Astrocyte (in vitro differentiated cells and primary cell): ENCODE measurements at places on chromosomes 2 and 18. TPM values are rescaled to one million over a fixed set of nuclear protein-coding genes. Genes with fewer than 3 reads are reported as not detected.

Gene TUBA4B
- not detected in 2 replicates for total RNA-seq

Gene LRRC30
- total RNA-seq: not detected in 2 replicates

Gene CD302
- total RNA-seq: 0.34 and 0.41 TPM in 2 replicates

Gene SPC25
- total RNA-seq: 0.60 and 1.6 TPM in 2 replicates

Gene ERFE
- 0.60 and 1.4 TPM in 2 replicates for total RNA-seq

Gene AGAP1
- total RNA-seq: 37.3 and 39.4 TPM in 2 replicates

Gene MOCOS
- 1.4 and 1.9 TPM in 2 replicates for total RNA-seq

DNA sequence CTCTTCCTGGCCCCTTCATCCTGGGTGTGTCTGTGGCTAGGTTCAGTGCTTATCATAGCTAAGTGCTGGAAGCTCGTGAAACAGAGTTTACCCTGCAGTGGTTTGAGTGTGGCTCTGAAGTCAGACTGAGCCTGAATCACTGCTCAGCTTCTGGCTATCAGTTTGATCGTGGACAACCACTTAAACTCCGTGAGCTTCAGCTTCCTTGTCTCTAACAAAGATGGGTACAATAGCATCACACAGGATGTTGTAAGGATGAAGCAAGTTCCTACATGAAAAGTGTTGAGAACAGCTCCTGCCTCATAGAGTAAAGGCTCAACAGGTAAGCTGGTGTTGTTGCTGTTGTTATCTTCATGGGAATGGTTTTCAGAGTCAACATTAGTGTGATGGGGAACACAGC is 210.3 kb downstream of the CLIP4 start:
- DNase-seq: peak; percentile 8

DNA sequence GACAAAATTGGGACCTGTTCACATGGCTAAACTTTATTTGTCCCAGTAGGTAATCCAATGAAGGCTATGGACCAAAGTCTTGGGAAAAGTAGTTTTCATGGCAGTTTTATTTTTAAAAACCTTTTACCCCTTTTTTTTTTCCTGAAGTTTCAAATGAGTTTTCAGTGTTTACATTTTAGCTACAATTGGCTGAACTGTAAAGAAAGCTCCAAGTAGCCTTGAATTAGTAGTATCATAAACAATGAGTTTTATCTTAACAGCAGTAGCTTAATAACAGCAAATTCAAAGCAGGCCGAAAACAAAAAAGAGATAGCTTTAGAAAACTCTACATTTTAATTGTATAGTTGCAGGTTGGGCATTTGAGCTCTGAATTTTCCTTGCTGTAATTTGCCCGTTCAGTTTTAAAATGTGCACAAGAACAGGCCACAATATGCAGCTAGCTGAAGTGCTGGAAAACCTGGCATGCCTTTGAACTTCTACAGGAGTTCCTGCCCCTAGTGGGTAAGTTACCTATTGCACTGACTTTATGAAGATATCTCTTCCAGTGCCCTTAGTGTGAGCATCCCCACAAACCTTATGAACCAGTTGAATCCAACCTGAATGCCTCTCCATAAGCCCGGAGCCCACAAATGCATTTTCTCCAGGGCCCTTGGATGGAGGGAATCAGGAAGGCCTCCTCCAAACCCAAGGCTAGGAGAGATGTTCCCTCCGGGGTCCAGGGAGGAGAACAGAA is 106.7 kb downstream of the XRCC5 start:
- DNase-seq: no peak

DNA sequence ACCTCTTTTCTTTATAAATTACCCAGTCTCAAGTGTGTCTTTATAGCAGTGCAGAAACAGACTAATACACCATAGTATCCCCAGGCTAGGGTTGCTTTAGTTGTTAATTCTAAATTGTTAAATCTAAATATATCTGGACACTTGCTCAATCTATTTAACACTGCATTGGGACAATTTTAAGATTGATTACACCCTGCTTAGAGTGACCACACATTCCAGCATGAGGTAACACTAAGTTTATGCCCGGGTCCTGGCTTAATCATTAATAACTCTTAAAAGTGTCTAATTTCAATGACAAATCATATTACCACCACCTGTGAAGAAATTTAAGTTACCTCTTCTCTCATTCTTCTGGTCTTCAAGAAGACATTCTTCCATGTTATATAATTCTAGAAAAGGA is 131.4 kb downstream of the ZNF385B start:
- DNase-seq: no peak

- no peak for DNase-seq
Observed at GRCh38 chr2:114699423-114699944, 257.0 kb downstream of the DPP10 start.

- peak; percentile 18 for DNase-seq
Observed at GRCh38 chr2:233385489-233386044, 31.3 kb downstream of the DGKD start.

DNA sequence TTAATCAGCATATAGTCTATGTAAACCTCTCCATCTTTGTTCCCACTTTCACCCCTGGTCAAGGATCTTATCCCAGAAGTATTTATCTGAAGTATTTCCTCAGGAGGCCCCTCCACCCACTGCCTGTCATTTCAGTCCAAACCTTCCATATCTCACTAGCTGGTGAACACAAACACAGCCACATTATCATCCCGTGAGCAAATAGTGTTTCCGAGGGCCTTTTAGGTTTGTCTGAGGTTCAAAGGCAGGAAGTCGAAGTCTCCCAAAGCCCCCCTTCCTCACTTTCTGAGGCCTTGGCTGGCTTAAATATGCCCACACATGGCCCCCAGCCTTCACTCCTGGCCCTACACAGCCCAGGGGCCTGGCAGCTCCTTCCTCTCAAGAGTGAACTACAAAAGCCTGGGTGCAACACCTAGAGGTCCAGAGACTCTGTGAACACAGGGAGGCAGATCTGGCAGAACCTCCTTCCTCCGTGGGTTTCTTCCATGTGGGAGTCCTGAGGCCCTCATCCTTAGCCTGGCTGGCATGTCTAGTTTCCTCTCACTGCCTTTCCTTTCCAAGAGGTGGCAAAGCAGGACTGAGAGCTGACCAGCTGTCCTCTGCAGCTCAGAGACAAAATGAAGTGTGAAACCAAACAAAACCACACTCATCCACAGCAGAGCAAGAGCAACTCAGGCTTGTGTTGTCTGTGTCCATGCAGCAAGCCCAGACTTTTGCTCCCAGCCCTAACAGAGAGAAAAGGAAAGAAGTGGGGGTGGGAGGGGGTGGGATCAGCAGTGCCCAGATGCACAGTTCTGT is 264.2 kb downstream of the SS18 start:
- peak; percentile 36 for DNase-seq

- no peak for DNase-seq
Observed at GRCh38 chr2:181662287-181662686, 5.4 kb upstream of the CERKL start.
